Stimulated activated CD8-positive, alpha-beta memory T cell treated with anti-CD3 and anti-CD28 coated beads, Interleukin-4, amount 100 ng/mL, for 4 hours (primary cell): ENCODE measurements at places on chromosomes 2 and 18.

GRCh38 chr2:232320443-232320803 lies 58.1 kb upstream of the ALPP start:
- no peak for DNase-seq

- no peak for DNase-seq
Observed at GRCh38 chr2:152472481-152472887, 137.5 kb downstream of the FMNL2 start.

DNA sequence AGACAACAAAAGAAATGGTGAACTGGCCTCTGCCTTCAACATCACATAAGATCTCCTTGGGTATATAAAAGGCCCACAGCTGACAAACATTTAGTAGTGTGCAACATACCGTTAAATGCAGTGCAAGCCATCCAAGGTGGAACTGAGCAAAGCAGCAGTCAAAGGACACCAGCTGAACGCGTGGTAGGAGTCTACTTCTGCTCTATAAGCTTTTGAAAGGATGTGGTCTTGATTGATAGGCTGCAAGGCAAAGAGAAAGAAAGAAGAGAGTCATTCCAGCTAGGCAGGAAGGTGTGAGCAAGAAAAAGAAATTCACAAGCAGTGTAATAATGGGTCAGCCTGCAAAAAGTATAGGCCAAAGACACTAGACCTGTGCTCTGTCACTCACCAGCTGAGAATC lies 356.3 kb downstream of the SATB2 start:
- no peak for DNase-seq

GRCh38 chr2:64699712-64700111 lies 46.0 kb upstream of the SERTAD2 start:
- DNase-seq: no peak

GRCh38 chr2:238277695-238278094 lies 10.7 kb downstream of the PER2 start:
- DNase-seq: no peak

GRCh38 chr2:147025646-147026585 lies 818.9 kb upstream of the ACVR2A start:
- DNase-seq: no peak

GRCh38 chr2:145919477-145919876 lies 1399.6 kb upstream of the ZEB2 start:
- DNase-seq: no peak

DNA sequence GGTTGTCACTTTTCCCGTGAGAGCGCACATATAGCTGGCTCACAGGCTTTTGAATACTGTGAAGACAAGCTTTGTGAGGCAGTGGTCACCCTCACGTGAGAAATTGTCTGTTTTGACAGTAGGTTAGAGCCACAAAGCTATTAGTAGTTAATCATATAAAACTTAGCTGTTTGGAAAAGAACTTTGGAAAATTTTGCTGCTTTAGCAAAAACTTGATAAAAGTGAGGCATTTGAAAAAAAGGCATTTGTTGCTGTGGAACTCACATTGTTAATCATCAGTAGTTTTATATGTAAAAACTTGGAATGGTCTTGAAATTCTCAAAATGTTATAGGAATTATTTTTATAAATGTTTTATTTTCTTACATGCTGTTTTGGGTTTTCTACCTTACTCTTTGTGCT lies 22.3 kb downstream of the C2orf74 start:
- no peak for DNase-seq

DNA sequence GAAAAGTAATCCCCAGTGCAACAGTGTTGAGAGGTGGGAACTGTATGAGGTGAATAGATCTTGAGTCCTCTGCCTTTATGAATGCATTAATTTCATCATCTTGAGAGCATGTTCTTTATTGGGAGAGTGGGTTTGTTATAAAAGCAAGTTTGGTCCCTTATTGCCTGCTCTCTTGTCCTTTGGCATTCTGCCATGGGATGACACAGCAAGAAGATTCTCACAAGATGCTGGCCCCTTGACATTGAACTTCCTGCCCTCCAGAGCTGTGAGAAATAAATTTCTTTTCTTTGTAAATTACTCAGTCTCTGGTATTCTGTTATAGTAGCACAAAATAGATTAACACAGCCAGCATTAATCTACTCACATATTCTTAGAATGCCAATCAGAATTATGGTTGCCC lies 108.6 kb downstream of the EHBP1 start:
- no peak for DNase-seq

- no peak for DNase-seq
Observed at GRCh38 chr18:79476031-79476917, 80.5 kb downstream of the NFATC1 start.

DNA sequence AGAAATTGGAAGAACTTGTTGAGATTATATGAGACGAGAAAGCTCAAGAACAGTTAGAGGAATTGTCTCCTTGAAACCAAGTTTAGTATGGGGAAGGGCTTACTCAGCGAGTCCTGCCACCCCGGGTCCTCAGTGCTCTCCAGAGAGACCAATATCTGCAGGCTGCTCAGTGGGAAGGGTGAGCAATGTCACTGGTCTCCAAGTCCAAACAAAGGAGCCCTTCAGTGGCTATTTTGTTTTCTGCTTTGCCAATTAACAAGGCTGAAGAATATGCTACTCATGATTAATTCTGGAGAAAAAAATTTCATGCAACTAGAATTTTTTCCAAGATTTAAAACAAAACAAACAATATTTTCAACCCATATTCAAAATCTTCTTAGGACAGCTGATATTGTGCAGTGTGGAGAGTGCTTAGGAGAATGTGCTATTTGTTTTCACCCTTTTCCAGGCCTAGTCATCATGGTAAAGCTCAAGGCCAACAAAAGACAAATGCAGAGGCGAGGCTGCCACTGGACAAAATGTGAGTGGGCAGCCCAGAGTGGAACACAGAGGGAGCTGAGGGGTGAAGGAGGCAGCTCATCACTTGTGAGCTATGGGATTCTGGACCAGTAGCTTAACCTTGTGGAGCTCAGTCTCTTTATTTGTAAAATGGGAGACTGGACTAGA lies 83.8 kb upstream of the TMEM17 start:
- DNase-seq: no peak

DNA sequence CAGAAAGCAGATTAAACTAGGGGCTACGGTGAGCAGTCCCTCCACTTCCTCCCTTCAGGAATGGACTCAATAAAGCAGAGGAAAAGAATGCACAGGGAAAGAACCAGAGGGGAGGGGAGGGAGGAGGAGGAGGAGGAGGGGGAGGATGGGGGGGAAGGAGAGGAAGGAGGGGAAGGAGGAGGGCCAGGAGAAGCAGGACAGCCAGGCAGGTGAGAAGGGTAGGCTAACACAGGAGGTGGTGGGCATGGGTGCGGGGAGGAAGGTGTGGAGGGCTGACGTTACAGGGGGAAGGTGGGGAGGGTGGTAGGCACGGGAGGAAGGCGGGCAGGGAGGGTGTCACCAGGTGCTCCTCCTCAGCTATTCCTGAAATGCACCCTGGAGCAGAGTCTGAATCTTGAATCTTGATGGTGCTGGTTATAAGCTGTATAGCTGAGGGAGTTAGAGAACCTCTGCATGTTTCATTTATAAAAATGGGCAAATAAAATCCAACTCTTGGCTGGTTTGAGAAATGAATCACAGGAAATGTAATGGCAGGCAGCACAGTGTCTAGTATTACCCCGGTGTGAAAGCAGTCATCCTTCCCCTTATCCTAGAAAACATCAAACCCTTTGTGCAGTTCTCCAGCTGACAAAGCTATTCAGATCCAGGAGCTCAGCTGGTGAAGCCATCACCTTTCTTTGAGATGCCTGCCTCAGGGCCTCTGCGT lies 3.4 kb downstream of the TMEM18 start:
- no peak for DNase-seq

DNA sequence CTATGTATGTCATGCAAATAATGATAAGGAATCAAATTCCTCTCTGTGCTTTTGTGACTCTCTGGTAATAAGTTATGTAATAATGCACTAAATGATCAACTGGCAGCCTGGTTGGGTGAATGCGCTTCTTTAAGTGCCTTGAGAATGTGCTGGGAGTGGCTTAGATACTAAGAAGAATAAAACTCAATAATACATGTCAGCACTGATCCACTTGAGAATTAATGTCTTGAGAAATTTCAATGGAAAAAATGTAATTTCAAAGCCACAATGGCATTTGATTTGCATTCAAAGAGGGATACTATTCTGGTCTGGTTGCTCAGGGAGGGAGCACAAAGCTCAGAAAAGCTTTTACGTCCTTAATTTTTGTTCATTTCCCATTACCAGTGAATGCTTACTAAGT lies 137.7 kb upstream of the MMADHC start:
- DNase-seq: no peak

DNA sequence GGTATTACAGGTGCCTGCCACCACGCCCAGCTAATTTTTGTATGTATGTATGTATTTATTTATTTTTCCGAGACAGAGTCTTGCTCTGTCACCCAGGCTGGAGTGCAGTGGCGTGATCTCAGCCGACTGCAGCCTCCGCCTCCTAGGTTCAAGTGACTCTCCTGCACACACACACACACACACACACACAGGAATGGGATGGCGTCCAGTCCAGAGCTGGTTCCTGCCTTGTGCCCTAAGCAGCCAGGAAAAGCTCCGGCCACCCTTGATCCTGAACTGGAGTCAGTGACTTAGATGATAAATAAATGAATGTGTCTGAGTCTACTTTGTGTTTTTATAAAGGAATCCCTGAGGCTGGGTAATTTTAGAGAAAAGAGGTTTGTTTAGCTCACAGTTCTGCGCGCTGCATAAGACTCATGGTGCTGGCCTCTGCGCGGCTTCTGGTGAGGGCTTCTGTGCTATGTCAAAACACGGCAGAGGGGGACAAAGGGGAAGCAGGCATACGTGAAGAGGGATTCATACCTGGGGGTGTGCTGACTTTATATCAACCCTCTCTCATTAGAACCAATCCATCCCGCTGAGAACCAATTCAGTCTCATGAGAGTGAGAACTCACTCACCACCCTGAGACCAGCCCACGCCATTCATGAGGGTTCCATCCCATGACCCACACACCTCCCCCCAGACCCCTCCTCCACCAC lies 59.7 kb upstream of the PHLPP1 start:
- DNase-seq: no peak

GRCh38 chr18:63617915-63618234 lies 26.2 kb downstream of the SERPINB4 start:
- no peak for DNase-seq

DNA sequence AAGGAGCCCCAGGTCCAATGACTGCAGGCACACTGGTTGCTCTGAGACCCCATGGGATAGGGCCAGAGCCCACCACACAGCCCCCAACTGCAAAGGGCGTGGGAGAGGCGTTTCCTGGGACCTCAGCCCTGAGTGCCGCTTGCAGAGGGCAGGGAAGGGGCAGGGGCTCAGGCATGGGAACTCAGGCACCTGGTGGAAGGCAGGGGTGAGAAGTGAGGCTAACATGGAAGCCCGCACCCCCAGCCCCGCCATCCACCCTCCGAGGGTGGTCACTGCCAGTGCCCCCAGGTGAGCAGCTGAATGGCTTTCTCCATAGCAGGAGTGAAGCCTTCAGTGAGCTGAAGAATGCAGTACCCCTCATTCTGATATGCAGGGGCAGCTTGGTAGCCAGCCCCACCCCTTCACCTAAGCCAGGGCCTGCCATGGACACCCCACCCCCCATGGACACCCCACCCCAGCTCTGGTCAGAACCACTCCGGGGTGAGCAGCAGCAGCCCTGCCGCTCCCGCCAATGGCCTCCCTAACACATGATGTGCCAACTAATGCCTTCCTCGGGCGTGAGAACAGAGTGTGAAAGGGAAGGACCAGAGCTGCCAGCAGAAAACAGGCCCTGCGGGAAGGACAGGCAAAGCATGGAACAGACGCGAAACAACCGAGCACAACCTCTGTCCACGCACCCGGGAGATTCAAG lies 6.6 kb downstream of the KIF1A start:
- no peak for DNase-seq

- no peak for DNase-seq
Observed at GRCh38 chr2:217393585-217394032, 533.7 kb upstream of the TNP1 start.

DNA sequence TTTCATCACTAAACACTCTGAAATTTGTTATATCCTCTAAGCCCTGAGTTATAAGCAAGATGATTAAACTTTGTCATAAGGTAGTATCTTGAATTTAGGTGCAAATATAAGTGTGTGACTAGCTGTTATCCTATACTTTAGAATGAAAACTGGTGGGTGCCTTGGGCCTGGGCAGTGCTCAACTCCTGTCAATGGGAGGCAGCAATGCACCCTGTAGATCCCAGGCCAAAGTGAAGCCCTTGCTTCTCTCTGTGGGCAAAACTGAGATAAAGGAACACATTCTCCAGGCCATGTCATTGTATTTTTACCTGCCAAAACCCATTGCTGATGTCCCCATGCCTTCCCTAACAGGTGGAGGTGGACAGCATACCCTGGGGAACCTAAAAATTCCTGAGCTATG lies 525.2 kb downstream of the TNS1 start:
- no peak for DNase-seq

- DNase-seq: no peak
Observed at GRCh38 chr2:191789796-191790195, 57.1 kb downstream of the CAVIN2 start.

DNA sequence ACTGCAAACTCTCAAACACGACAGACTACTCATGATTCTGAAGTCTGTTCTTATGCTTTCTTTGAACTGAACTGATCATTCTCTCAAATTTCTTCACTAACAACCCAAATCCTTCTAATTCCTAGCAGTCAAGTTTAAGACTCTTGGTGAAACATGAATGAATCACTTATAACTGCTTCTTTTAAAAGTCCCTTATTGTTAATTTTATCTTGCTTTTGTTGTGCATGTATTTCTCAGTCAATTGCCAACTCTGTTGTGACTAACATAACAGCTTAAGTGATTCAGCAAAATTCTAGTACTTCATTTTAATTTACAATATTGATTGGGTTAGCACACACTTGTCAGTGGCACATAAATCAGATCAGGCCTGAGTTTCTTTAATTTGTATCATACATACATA lies 357.0 kb upstream of the FSIP2 start:
- DNase-seq: no peak

- no peak for DNase-seq
Observed at GRCh38 chr2:72132981-72133720, 14.5 kb downstream of the CYP26B1 start.

DNA sequence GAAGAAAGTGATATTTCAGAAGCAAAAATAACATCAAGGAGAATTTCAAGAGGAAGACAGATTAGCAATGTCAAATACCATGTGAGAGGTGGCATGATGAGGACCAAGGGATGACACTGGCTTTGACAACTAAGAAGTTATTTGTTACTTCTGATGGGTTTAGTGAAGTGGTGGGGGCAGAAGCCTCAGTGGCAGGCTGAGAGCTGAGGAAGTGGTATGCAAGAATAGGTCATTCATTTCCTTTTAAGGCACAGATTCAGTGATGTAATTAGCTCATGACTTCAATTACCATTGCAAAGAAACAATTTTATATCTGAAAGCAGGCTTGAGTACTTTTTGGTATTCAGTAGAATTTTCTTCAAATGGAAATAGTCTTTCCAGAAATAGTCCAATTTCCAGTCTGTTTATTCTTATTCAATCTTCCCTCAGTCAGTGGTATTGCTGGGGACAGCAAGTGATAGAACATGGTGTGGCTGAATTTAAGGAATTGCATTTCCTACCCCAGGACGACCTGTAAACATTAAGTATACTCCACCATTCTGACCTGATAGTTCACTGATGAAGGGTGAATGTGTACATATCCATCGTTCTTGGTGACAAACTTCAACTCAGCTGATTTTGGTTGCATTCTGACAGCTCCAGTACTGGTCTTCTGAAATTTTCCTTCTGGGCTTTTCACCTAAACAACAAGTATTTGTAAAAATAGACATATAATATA lies 28.2 kb downstream of the GEMIN6 start:
- no peak for DNase-seq

GRCh38 chr2:218284106-218284811 lies 8.0 kb downstream of the TMBIM1 start:
- peak; percentile 51 for DNase-seq

- no peak for DNase-seq
Observed at GRCh38 chr18:77173275-77174030, 40.9 kb upstream of the MBP start.

GRCh38 chr2:213022987-213023386 lies 128.4 kb downstream of the IKZF2 start:
- no peak for DNase-seq
